ENCODE measurements at places on chromosomes 5 and 9.

DNA sequence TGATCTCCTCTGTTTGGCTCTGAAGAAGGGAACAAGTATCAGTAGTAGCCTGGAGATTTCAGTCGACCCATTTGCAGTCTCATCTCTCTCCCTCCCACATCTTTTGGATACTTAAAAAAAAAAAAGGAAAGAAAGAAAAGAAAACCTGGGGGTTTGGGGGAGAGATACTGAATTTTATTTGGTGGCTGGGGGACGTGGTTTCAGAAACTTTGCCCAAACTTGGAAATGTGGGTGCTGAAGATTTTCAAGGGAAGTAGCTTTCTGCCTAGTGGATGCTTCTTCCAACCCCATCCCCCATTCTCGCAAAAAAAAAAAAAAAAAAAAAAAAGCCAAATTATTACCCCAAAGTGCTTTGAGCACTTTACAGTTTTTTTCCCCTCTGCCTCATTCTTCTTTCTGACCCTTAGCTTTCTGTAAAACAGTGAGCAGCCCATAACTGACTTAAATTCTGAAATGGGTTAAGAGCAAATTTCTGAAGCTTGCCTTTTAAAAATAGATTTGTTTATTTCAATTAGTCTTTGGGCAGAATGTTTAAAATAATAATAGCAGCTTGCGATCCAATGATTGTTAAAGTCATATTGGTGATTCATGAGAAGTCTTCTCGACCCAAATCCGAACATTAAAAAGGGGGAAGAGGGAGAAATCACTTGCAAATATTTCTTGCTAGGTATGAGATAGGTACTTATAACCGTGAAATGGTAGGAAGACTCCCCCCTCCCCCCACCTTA, 894 bp downstream of the FST start:
- peak; percentile 65 for DNase-seq

DNA sequence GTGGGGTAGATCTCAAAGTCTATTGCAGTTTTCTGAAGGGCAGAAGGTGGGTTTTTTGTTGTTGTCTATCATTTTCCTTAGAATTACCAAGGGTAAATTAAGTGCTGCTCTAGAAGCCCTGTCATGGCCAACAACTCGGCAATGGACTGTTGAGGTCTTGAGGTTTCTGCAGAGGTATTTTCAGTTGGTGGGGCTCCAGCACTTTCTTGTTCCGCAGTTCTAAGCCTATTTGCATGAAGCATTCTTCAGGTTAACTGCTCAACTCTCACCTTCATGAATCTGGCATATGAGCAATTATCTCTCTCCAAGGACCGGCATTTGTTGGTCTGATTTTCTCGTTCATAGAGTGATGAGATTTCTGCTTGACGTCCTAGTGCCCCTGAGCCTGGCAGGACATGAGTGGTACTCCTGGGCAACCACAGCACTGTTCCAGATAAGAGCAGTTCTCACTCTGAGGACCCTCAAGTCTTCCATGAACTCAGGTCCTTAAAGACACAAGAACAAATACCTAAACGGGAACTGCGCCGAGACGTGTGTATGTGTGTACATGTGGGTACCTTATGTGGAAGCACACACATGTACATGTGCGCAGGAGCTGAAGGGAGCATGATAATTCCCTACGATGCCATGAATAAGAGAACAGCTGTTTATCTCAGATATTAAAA, 544.5 kb downstream of the CSNK1G3 start:
- DNase-seq: no peak

DNA sequence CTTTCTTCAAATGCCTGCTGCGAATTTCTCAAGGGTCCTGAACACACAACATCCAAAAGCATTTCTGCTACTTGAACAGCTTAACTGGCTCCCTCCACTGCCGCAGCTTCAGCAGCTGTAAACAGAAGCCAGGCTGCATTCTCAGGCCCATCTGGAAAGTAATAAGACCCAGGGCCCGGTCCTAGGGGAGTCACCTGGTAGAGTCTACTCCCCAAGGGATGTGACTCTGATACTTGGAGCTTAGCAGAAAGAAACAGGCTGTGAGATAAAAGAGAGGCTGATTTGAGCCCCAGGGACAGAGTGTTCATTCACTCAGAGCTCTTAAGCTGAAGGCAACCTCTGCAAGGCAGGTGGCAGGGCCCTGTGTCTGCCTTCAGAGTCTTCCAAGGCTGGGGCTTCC, 356.8 kb downstream of the SPOCK1 start:
- DNase-seq: peak; percentile 48

GRCh38 chr9:98529841-98530240, 178.9 kb downstream of the GABBR2 start:
- DNase-seq: no peak

GRCh38 chr5:135030123-135030955, 3.7 kb downstream of the PITX1 start:
- peak; percentile 66 for DNase-seq

- DNase-seq: no peak
Measured at GRCh38 chr5:28975508-28975907, 1937.1 kb upstream of the CDH9 start.

GRCh38 chr5:53991942-53992341, 318.4 kb downstream of the ARL15 start:
- DNase-seq: no peak

DNA sequence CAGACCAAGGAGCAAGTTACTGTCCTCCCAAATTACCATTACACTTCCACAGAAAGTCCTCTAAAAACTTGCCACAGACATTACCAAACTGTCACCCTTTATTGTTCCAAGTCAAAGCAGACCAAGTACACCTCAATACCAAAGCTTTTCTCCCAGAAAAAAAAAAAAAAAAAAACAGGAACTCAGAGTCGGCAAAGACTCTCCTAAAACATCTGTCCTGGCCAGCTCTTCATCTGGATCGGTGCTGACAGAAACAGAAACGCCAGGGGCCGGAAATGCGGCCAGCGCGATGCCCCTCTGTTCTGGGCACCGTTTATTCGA, 718 bp downstream of the DEPDC1B start:
- no peak for DNase-seq

- peak; percentile 88 for DNase-seq
Measured at GRCh38 chr5:58235299-58235698, 224.6 kb downstream of the PLK2 start.

- DNase-seq: peak; percentile 36
Measured at GRCh38 chr5:107968998-107969397, 298.3 kb upstream of the EFNA5 start.

DNA sequence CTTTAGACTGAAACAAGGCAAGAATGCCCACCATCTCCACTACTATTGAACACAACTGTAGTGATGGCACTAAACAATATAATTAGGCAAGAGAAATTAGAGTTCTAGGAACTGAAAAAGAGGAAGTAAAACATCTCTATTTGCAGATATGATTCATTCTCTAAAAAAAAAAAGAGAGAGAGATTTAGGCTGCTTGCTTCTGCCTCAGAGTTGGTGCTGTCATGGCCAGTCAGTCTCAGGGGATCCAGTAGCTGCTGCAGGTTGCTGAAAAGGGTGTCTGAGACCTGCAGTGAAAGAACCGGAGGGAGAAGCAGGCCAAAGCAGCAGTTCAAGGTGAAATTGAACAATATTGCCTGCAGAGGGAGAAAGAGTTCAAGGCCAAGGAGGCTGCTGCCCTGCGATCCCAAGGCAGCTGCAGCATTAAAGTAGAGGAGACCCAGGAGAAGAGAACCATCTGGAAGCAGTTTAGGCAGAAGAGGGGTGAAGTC, 72.5 kb downstream of the AP3B1 start:
- no peak for DNase-seq

GRCh38 chr5:39624890-39625289, 200.1 kb upstream of the DAB2 start:
- peak; percentile 10 for DNase-seq

DNA sequence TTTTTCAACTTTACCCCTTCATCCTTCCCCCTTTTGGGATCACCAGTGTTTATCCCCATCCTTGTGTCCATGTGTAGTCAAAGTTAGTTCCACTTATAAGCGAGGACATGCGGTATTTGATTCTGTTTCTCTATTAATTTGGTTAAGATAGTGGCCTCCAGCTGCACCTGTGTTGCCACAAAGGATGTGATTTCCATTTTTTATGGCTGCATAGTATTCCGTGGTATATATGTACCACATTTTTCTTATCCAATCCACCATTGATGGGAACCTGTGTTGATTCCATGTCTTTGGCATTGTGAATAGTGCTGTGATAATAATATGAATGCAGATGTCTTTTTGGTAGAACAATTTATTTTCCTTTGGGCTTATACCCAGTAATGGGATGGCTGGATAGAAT, 252.4 kb downstream of the ARRDC3 start:
- DNase-seq: no peak

DNA sequence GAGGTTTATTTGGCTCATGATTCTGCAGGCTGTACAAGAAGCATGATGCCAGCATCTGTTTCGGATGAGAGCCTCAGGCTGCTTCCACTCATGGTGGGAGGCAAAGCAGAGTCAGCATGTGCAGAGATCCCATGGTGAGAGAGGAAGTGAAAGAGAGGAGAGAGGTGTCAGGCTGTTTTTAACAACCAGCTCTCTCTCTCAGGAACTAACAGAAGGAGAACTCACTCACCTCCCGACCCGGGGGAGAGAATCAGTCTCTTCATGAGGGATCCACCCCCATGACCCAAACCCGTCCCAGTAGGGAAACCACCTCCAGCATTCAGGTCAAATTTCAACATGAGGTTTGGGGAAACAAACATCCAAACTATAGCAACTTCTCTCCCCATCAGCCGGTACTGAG, 187.7 kb downstream of the ENC1 start:
- no peak for DNase-seq

- peak; percentile 92 for DNase-seq
Measured at GRCh38 chr5:32613050-32613672, 27.8 kb downstream of the SUB1 start.

DNA sequence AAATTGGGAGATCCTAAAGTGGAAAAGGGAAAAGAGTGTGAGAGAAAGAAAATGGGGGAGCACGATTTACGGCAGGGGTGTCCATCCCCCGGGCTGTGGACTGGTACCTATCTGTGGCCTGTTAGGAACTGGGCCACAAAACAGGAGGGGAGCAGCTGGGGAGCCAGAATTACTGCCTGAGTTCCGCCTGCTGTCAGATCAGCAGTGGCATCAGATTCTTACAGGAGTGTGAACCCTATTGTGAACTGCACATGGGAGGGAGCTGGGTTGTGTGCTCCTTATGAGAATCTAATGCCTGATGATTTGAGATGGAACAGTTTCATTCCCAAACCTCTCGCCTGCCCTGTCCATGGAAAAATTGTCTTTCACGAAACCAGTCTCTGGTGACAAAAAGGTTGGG, 108.3 kb upstream of the ADAMTSL1 start:
- no peak for DNase-seq

DNA sequence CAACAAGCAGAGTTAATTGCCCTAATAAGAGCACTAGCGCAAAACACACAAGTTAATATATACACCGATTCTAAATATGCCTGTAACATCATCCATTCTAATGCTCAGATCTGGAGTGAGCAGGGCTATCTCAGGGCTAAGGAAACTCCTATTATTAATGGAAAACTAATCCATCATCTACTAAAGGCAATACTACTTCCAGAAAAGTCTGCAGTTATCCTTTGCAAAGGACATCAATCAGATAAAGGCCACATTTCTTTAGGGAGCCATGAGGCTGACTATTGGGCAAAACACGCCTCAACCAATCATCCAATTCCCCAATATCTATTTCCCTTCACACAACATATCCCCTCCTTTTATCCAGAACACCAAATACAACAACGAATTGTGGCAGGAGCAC, 1032.3 kb upstream of the NUDT12 start:
- DNase-seq: no peak

DNA sequence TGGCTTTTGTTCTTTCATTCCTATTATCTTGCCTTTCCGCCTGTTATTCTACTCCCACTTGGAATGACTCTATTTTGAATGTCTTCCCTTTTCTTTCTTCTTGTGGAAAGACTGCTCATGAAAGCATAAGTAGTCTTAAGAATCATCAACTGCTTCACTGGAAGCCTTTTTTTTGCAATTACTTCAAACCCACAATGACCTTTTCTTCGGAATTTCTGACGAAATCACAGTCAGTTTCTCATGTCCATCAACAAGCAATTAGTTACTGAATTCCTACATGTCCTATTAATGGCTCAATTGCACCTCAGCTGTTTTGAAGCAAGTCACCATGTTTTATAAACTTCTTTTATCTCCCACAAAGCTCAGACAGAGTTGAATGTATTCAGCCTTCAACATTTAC, 196.2 kb downstream of the TARS1 start:
- DNase-seq: no peak

DNA sequence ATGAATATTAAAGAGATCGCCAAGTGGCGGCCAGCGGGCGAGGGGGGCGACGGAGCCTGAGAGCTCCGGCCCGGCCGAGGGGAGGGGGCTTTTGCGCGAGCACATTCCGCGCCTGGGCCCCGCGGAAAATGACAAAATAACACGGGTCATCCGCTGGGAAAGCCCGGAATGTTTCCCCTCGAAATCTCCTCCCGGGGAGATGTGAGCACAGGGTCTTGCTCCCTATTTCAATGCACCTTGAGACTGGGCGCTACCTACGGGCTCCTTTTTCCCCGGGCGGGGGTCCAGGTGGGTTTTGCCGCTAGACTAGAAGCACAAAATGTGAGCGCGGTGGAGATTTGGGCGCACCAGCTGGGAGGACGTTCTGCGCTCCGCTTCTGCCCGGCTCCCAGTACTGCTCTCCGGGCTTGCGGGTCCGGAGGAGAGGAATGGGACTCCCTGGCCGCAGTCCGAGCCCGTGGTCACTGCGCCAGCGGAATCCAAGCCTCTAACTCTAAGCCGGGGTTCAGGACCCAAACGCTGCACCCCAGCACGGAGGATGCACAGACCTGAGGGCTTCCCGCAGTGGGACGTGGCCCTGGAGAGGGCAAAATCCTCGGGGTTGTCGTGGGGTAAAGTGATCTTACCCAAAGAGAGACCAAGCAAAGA, 2.8 kb upstream of the PRDM12 start:
- DNase-seq: peak; percentile 25

GRCh38 chr5:90871391-90871991, 312.9 kb downstream of the ADGRV1 start:
- peak; percentile 10 for DNase-seq

GRCh38 chr5:126139086-126139485, 284.1 kb upstream of the GRAMD2B start:
- DNase-seq: peak; percentile 31

DNA sequence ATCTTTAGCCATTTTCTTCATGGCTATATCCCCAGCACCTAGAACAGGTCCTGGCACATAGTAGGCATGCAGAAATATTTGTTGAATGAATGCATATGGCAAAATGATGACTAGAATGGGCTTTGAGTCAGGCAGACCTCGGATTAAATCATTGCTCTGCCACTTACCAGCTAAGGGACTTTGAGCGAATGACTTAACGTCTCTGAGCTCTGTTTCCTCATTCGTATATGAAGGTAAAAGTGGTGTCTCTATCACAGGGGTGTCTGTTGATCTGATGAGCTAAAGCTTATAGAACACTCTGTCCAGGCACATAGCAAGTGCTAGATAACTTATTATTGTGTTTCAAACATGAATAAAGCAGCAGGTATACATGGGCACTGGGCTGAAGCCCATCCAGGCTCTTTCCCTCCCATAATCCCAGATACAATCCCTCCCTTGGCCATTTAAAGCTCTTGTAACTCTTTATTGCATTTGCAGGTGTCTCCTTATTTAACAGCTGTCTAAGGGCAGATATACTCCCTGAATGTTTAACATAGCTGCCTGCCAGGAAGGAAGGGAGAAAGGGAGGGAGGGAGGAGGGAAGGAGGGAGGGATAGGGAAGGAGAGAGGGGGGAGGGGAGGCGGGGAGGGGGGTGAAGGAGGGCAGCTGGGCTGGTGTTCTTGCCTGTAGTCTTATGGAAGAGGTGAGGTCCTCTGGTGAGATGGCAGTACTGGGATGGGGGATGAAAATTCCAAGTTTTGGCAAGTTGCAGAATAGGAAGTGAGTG, 23.2 kb upstream of the STXBP1 start:
- no peak for DNase-seq

GRCh38 chr5:173542964-173543363, 73.5 kb downstream of the BOD1 start:
- DNase-seq: no peak

- DNase-seq: no peak
Measured at GRCh38 chr5:157659868-157660660, 7.8 kb upstream of the SOX30 start.

All from adipocyte (in vitro differentiated cells).